Mesenchymal stem cell (in vitro differentiated cells and primary cell): ENCODE measurements at places on chromosomes 5 and 9.

- DNase-seq, result no peak
These were observed 22.4 kb upstream of the STRBP start for GRCh38 chr9:123290764-123291163.

DNA sequence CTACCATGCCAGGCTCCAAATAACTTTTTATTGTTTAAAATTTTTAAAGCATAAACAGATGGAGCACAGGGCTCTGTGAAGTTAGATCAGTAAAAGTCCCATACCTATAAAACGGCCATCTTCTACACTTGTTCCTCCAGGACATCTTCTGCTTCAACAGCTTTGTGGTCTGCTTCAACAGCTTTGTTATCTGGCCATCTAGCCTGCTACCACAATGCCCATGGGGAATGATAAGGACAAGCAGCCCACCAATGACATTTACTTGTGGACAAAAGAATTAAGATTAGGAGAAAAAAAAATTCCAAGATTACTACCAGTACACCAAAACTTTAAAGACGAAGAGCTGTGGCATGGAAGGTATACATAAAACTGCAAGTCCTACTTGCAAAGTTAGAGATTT, 2.2 kb upstream of the VPS13A start:
- DNase-seq, result no peak

GRCh38 chr5:95983509-95983908, 21.9 kb upstream of the ELL2 start:
- no peak for DNase-seq

- DNase-seq, result no peak
These were observed 233.7 kb upstream of the ADRA1B start for GRCh38 chr5:159682623-159683022.

GRCh38 chr5:16806711-16807546, 129.2 kb downstream of the MYO10 start:
- no peak for DNase-seq

- no peak for DNase-seq
These were observed 18.5 kb downstream of the MRPS27 start for GRCh38 chr5:72301557-72301956.
